ENCODE measurements at places on chromosomes 16 and 17. TPM values are rescaled to one million over a fixed set of nuclear protein-coding genes. Genes with fewer than 3 reads are reported as not detected.

DNA sequence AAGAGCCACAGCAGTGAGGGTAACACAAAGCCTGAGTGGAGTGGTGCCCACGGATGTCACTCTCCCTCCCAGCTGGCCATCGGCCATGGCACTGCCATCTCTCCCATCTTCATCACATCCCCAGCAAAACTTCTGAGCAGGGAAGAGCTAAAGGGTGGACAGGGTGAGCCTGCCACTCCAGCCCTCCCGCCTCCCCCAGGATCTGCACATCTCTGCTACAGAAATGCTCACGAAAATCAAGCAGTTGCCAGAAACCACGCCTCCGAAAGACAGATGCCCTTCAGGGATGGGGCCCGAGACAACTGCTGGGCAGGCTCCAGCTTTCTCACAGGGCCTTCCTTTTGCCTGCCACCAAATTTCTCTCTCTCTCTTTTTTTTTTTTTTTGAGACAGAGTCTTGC lies 3.6 kb downstream of the GRIN2C start:
- H3K27me3 ChIP-seq, result peaks cover 88% of the 10 kb centered on the region
- H3K4me3 ChIP-seq, result no peak overlapping the region
- no peak overlapping the region for H3K27ac ChIP-seq
- peaks cover 11% of the 10 kb centered on the region for H3K4me1 ChIP-seq
- no peaks in the 10 kb centered on the region for H3K36me3 ChIP-seq

DNA sequence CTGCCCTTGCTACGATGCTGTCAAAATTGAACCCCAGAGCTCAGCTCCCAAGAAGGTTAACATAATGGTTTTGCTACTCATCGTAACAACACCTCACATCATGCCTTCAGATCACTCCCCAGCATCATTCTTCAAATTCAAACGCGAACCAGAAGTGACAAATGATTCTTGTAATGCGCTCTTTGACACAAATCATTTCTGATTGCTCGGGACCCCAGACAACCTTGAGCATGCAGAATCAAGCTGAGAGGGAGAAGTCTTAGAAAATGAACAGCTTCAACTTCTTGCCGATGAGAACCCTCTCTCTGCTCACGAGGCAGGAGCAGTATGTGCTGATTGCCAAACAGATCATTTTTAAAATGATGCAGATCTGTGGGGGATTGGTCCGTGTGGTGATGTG lies 241.0 kb upstream of the ASIC2 start:
- no peak overlapping the region for H3K4me3 ChIP-seq
- H3K27ac ChIP-seq, result no peak overlapping the region
- H3K27me3 ChIP-seq, result no peaks in the 10 kb centered on the region
- no peak for DNase-seq
- no peaks in the 10 kb centered on the region for H3K36me3 ChIP-seq

DNA sequence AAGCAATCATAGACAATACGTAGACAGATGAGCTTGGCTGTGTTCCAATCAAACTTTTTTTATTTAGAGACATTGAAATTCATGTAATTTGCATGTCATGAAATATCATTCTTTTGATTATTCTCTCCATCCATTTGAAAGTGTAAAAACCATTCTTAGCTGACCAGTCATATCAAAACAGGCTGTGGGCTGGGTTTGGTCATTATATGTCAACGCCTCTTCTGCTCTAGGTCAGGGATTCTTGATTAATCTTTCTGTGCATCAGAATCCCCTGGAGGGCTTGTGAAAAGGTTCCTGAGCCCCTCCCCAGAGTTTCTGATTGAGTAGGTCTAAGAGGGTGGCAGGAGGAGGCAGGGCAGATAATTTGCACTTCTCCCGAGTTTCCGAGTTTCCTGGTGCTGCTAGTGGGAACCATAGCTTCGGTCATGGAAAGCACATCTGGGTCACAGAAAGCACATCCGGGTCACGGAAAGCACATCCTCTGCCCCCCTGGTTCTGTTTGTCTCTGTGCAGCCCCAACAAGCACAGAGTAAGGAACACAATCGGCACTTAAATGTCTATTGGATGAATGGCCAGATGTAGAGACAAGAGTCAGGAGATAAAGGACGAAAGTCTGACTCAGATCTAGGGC lies 16.4 kb downstream of the PIMREG start:
- H3K27ac ChIP-seq, result no peak overlapping the region
- H3K27me3 ChIP-seq, result no peaks in the 10 kb centered on the region
- no peaks in the 10 kb centered on the region for H3K36me3 ChIP-seq
- DNase-seq, result no peak
- peaks cover 8% of the 10 kb centered on the region for H3K4me1 ChIP-seq

MPV17L gene
- 0.51 TPM for polyA plus RNA-seq

CPSF4L gene
- not detected for polyA plus RNA-seq

DNA sequence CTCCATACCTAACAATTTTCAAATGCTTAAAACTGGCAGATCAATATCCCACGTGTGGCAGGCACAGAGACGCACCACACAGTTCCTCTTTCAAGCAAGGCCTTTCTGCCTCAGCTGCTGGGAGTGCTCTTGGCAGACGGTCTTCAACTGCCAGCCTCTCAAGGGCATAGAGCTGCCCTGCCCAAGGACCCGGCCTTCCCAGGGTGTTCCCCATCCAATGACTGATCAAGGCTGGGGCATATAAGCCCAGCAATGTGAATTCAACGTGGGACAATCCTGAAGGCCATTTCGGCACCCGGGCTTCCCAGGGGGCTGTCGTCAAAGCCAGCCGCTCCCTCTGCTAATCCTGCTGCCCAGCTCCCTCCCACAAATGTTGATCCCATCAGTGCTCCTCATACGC lies 107.1 kb downstream of the STX8 start:
- no peaks in the 10 kb centered on the region for H3K36me3 ChIP-seq
- no peak for DNase-seq
- no peak overlapping the region for H3K27ac ChIP-seq
